ENCODE measurements at places on chromosomes 16 and 17.

DNA sequence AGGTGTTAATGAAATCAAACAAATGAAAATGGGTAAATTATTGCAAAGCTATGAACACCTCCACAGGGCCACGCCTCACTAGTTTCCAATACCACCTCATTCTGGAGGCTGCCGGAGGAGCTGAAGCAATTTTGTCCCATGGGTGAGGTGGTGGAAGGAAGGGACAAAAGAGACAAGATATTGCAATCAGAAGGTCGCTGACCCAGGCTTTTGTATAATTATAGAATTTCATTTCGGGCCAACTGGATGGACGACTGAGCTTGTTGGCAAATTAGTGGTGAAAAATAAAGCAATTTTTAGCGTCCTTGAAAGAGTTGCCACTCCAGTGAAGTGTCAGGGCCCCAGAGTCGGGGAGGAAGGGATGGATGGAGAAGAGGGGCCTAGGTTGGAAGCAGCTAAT, 147.9 kb downstream of the CYLD start:
- DNase-seq: no peak

GRCh38 chr17:75480281-75480680, 23.8 kb downstream of the TMEM94 start:
- no peak for DNase-seq

DNA sequence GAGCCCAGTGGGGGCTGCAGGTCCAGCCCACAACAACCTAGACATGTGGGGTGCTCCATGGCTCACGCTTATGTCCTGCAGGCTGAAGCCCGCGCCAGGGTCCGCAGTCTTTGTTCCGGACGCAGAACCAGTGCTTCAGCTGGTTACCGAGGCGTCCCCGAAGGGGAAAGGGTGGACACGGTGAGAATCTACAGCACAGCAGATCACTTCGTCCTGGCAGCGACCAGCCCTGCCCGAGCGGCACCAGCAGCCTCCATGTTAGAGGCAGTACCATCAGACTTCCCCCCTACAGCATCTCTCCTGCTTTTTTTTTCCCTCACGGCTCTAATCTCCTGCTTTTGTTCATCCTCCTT, 1736.4 kb downstream of the TP53TG3F start:
- no peak for DNase-seq

GRCh38 chr16:11757671-11758545, 15.3 kb upstream of the TXNDC11 start:
- peak; percentile 99 for DNase-seq

- DNase-seq: no peak
Observed at GRCh38 chr17:14067347-14067746, 2.0 kb upstream of the COX10 start.

- DNase-seq: peak; percentile 59
Observed at GRCh38 chr16:89922884-89923639, at the start of gene TUBB3. Gene TUBB3, plus strand, starts transcription at chr16:89923342. Its CDS starts 60 bp downstream, at chr16:89923402.

DNA sequence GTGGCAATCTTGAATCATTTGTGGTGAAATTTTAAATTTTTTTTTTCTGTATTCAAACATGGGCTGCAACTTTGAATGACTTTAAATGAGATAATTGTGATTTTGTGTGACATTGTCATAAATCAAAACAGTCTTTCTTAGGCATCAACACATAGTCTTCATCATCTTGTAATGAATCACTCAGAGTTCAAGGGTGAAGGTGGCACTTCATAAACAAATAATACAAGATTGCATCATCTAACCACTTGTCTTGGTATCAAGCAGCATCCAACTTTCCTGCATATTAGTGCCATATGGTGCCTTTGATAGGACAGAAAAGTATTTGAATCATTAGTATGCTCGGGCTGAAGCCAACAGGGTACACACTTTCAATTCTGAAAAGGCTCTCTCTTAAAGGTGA, 392.4 kb upstream of the GOT2 start:
- DNase-seq: no peak

- DNase-seq: no peak
Observed at GRCh38 chr17:66476014-66476413, 173.6 kb downstream of the PRKCA start.

DNA sequence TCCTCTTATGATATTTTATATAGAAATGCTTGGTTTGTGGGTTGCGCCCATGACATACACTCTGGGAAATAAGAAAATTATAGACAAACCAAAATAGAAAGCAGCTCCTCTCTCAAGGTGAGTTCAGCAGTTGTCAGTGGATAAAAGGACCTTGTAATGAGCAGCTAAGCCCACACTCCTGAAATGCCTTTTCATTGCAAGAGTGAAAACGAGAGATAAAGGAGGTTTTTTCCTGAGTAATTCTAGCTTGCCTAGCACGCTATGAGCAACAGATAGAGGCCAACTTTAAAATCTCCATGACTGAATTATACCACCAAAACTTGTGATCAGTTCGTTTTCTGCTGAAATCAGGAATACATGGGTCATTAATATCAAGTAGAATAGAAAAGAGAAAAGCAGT, 261.8 kb upstream of the CACNG5 start:
- DNase-seq: no peak

DNA sequence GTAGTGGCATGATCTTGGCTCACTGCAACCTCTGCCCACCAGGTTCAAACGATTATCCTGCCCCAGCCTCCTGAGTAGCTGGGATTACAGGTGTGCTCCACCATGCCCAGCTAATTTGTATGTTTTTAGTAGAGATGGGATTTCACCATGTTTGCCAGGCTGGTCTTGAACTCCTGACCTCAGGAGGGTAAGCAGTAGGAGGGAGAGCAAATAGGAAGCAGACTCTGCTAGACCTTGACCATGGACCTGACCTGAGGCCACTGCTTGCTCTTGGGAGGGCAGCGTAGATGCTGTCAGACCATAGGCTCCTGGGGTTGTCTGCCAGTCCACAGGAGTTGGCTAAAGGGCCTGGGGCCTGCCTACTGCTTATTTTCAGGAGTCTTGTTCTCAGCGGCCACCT, 28.6 kb downstream of the AKAP1 start:
- DNase-seq: no peak

DNA sequence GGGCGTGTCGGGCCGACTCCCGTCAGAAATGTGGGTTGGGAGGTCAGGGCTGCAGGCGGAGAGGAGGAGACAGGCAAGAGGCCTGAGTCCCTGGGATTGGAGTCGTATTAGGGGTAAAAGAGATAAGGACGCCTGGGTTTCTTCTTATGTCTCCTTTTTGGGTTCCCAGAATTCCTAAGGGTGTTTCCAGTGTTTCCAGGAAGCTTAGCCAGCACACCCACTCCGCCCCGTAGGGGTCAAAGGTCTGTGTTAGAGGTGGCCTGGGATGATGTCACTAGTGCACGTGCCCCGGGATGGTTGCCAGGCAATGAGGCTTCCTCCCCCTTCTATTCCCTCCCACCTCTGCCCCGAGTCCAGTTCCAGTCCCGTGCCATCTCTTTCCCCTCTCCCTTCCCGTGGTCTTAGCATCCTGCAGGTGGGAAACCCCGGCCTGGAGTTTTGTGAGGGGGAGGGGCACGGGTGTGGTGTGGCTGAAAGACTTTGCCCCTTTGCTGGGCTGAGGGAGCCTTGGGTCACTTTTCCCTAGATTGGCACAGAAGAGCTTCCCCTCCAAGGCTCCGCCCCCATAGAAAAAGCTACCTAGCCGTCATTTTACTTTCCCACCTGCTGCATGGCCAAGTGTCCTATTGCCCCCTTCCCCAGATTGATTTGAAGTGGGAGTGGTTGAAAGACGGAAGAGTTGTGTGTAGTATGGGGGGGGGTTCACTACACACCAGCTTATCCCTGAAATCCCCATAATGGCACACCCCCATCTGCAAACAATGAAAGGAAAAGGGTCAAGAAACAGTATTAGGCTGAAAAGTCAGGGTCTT, 2.8 kb downstream of the KDM6B start:
- DNase-seq: peak; percentile 97

DNA sequence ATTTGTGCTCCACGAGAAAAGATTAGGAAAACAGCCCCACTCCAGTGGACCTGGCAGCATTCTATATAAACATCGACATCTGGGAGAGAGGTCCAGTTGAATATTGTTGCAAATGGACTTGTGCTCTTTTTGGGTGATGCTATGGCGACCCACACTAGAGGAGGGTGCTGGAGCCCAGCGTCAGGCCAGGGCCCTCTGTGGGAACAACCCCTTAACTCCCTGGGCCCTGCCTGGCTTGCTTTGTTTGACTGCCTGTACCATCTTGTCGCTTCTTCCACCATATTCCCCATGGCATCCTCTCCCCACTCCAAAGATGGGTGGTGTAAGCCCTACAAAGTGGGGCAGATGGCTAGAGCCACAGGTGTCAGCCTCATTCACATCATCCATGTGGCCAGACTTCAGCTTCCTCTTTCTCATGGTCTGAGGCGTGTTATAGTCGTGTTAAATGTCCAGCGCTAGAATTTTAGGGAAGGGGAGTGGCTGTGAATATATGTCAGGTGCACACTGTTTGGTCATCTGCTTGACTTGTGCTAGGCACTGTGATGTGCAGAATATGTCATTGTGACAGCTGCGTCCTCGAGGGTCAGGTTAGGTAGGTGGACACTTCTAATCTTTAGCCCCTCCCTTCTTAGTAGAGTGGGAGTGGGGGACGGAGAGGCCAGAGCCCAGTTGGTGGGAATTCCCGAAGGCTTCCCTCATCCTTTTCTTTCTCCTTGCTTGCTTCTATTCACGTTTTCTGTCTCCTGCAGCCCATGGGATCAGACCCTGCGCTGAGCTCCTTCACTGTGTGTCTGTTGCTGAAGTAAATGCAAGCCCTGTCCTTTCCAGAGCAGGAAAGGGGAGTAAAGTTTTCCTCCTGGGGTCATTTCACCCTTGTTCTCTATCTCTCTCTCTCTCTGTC, 49.8 kb downstream of the MPRIP start:
- DNase-seq: no peak

GRCh38 chr17:73224663-73225305, 31.9 kb downstream of the COG1 start:
- no peak for DNase-seq

- no peak for DNase-seq
Observed at GRCh38 chr16:57497121-57497520, 10.8 kb upstream of the DOK4 start.

DNA sequence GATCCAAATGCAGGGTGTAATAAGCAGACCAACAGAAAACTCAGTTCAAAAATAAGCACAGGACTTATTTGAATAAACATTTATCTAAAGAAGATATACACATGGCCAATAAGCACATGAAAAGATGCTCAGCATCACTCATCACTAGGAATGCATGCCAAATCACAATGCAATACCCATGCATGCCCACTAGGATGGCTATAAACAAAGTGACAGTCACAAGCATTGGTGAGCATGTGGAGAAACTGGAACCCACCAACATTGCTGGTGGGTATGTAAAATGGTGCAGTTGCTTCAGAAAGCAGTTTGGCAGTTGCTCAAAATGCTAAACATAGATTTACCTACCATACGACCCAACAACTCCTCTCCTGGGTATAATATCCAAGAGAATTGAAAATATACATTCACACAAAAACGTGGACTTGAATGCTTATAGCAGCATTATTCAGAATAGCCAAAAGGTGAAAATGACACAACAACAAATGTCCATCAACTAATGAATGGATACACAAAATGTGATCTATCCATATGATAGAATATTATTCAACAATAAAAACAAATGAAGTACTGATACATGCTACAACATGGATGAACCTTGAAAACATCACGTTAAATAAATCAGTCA, 20.1 kb downstream of the UBE2O start:
- peak; percentile 31 for DNase-seq

- no peak for DNase-seq
Observed at GRCh38 chr16:10039220-10040096, 142.8 kb downstream of the GRIN2A start.

- no peak for DNase-seq
Observed at GRCh38 chr16:78836802-78837491, 737.5 kb downstream of the WWOX start.

DNA sequence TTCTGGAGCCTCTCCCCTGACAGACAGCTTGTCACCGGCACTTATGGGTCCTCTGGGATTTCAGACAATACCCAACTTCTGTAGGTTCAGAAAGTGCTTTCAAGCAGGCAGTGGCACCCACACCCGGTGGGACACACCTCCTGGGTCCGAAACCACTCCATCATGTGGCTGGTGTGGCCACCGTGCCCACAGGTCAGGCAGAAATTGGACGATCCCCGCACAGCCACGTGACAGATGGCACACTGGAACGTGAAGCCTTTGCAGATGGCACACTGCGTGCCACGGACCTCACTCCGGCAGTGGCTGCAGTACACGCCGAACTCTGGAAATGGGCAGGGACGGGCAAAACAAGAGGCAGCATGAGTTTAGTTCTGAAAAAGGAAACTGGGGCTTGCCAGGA, 99.5 kb upstream of the FA2H start:
- DNase-seq: no peak

DNA sequence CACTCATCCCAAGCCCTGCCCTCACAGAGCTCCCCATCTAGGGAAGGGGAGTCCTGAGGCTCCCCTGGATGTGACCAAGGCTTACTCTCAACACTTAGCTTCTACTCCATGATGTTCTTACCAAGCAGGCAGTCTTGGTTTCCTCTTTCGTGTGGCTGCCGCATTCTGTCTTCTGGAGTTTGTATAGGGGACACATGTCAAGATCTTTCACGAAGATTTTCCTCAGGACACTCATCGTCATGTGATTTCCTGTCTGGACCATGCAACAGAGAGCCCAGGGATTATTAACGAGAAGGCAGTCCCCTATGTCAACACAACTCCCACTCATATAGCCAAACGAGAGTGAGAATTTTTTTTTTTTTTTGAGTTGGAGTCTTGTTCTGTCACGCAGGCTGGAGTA, 10.4 kb downstream of the PRSS54 start:
- DNase-seq: no peak

GRCh38 chr17:40025991-40026815, 11.0 kb downstream of the CSF3 start:
- no peak for DNase-seq

DNA sequence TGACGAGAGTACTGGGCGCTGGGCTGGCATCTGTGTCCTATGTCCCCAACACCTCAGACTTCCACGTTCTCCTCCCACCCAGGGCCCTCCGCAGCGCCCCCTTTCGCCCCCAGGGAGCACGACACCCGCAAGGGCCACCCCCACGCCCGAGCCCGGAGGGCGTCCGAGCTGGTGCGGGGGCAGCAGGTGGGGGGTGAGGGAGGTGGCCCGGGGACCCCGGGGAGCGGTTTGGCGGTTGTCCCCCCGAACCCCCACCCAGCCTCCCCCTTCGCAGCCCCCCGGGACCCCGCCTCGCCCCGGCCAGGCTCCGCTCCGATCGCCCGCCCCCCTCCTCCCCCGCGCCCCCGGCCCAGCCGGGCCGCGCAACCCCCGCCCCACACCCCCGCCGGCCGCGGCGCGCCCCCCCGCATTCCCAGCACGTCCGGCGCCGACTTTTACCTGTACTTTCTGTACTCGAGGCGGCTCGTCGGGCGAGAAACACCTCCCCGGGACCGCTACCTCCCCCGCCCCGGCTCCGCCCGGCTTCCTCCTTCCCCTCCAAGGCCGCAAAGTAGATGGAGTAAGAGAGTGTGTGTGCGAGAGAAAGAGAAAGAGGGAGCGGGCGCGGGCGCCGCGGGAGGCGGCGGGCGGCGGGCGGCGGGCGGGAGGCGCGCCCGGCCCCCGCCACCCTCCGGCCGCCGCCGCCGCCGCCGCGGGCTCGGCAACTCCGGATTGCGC, 901 bp downstream of the CDYL2 start:
- peak; percentile 8 for DNase-seq

Data from amniotic epithelial cell (primary cell).